ENCODE measurements at places on chromosomes 11 and 22.

DNA sequence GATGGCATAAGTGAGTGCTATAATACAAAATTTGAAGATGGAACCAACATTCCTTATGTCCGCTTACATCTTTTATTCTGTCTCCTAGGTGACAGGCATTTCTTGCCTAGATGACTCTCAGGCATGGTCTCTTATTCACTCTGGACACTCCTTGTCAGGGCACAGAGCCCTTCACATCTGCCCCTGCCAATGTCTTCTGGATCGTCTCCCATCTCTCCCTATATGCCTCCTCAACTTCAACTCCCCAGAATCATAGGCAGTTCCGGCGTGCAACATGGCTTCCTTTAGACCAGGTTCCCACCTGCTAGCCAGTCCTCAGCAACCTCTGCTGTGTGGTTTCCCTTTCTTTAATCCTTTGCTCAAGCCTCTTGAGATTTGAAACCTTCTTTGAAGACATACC lies 300.9 kb downstream of the TENM4 start:
- no peak for DNase-seq

- no peak for DNase-seq
Measured at GRCh38 chr11:122213171-122213570, 97.2 kb upstream of the BLID start.

GRCh38 chr11:69425895-69426544 lies 55.4 kb upstream of the LINC01488 start:
- no peak for DNase-seq

DNA sequence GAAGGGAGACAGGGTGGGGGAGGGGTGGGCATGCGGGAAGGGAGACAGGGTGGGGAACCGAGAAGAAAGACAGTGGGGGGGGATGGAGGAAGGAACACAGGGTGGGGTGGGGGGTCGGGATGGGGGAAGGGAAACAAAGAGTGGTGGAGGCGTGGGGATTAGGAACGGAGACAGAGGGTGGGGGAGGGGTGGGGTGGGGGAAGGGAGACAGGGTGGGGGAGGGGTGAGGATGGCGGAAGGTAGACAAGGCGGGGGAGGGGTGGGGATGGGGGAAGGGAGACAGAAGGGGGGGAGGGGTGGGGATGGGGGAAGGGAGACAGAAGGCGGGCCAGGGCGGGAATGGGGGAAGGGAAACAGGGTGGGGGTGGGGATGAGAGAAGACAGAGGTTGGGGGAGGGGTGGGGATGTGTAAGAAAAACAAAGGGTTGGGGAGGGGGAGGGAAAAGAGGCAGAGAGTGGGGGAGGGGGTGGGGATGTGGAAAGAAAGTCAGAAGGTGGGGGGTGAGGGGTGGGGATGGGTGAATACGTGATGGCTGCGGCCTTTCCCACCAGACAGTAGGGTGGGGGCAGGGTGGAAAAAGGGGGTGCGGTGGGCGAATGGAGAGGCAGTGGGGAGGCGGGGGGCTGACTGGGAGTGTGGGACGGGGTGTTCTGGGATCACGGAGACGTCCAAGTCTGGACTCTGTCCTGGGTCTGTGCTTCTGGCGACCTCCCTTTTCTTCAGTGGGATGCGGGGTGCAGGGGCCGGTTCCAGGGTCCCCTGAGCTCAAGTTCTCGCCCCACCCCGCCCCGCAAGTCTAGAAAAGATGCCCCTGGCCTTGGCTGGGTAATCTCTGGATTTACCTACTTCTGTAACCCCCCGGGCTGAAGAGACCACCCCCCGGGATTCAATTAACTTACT lies 744 bp downstream of the PRAME start:
- DNase-seq: no peak

- DNase-seq: no peak
Measured at GRCh38 chr11:95296165-95296564, 65.2 kb upstream of the SESN3 start.

GRCh38 chr22:42322562-42322926 lies 52.1 kb upstream of the TCF20 start:
- DNase-seq: no peak

DNA sequence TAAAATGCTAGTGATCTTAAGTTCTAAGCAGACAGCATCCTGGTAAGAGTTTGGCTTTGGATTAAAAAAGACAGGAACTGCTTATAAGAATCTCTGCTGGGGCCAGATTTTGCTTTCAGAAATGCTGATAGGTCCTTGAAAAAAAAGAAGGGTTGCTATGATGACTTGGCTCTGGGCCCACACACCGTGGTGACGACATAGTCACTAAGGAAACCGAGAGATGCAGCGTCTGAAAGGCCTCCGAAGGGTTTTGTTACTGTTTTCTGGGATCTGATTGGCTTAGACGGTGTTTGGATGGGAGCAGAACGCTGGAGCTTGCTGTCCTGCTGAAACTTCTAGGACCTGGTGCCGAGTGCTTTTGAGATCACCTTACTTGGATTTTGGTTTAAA lies 8.4 kb downstream of the FAM118A start:
- peak; percentile 73 for DNase-seq

- DNase-seq: no peak
Measured at GRCh38 chr22:19832476-19833108, 22.1 kb downstream of the GNB1L start.

GRCh38 chr11:69771466-69771865 lies 3.7 kb downstream of the FGF4 start:
- DNase-seq: no peak

DNA sequence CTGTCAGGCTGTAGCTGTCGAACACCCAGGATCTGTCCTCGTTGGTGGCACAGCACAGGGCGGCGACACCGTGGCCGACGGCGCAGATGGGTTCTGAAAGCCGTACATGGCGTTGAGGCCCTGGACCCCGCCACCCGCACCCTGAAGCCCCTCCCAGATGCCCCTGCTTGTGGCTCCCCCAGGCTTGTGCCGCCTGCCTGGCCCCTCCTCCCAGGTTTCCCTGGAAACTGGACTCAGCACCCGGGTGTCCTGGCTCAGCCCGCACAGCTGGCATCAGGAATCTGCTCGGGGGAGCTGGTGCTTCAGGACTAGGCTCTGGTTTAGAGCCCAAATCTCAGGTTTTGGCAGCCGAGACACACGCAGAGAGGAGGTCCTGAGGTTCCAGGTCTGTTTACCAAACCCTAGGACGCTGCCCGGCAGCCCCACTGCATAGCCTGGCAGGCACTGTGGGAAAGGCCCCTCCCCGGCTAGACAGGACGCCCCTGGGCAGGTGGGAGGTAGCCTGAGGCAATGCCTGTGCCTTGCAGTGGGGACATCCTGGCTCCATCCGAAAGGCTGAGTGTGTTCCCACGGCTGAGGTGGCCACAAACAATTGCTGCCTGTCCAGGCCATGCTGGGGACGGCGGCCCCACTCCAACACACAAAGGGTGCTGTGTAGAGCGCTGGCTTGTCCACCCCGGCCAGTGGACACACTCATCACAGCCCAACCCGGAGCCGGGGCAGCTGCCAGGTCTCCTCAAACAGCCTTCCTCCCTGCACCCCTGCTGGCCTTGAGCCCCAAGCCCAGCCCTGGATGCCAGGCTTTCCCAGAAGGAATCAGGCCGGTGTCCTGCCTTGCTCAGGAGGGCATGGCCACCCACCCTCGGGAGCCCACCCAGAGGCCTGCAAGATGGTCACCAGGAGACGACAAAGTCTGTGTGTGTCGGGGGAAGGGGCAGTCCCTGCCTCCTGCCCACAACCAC lies 4.6 kb downstream of the GATD1 start:
- no peak for DNase-seq

DNA sequence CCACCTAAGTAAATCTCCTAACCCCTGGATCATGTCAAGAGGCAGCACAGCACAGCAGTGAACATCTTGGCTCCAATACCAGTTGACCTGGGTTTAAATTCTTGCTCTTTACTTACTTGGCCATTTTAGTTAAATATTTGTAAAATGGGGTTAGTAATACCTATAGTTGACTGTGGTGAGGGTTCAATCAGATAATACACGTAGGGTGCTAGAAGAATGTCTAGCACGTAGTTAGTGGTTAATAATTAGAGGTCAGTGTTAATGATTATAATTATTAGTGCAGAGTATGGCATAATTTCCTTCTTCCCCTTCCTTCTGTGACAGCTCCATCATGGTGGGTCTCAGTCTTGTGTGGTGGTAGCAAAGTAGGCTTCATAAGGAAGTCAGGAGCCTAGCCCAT lies 520.8 kb downstream of the INSC start:
- DNase-seq: no peak

DNA sequence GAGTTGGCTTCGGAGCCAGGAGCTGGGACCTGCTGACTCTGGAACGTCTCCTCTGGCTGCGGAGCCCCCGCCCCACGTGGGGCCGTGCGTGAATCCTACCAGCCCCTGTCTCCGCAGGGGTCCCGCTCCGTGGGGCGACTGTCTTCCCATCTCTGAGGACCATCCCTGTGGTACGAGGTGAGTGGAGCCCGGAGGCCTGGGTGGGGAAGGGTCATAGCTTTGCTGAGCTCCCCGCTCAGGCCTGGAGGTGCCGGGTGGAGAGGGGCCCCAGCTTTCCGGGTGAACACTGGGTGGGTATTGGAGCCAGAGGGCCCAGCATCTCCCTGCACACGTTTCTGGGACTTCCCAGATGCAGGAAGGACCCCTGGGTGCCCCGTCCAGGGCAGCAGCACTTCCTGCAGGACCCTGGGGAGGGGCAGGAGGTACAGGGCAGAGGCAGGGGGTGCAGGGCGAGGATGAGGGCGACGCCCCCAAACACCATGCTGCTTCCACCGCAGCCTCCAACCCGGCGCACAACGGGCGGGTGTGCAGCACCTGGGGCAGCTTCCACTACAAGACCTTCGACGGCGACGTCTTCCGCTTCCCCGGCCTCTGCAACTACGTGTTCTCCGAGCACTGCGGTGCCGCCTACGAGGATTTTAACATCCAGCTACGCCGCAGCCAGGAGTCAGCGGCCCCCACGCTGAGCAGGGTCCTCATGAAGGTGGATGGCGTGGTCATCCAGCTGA lies 3.8 kb downstream of the MUC5AC start:
- DNase-seq: no peak

DNA sequence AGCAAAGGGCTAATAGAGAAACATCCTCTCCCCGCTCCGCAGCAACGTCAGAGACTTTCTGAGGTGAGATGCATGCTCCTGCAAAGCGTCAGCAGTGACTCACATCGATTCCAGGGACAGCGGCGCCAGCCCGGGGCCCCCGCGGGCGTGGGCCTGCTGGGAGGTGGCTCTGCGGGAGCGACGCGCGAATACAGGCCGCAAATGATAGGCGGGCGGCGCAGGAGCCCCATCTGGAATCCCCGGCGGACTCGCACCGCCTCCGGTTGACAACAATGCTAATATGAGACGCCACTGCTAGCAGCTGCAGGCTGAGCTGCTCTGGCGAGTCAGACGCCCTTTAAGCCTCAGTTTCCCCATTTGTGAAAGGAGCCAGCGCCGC lies 557 bp downstream of the RANGAP1 start:
- peak; percentile 37 for DNase-seq

DNA sequence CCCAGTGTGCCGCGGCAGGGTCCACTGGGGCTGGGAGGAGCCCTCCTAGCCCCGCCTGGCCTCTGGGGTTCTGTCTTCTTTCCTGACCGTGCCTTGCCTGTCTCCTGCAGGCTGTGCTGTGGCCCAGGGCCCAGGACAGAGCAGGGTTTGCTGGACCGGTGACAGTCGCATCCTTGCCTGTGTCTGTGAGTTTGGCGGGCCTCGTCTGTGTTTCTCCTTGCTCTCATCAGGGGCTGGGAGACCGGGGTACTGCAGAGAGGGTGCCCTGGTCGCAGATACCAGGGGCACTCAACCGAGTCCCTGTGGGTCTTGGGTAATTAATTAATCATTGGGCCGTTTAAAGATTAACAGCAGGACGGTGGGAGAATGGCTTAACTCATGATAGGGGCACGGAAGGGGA lies 29.9 kb downstream of the RPL3 start:
- DNase-seq: no peak

DNA sequence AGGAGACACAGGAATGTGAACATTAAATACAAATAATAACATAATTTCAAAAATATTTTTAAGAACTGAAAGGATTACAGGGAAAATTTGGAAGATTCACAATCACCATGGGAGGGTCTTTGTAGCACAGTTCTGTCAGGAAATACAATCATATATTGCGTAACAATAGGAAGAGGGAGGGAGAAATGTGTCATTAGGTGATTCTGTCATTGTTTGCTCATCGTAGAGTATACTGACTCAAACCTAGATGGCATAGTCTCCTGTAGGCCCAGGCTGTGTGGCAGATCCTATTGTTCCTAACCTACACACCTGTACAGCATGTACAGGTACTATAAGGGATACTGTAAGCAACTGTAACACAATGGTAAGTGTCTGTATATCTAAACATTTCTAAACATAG lies 330.4 kb downstream of the BRD1 start:
- no peak for DNase-seq

DNA sequence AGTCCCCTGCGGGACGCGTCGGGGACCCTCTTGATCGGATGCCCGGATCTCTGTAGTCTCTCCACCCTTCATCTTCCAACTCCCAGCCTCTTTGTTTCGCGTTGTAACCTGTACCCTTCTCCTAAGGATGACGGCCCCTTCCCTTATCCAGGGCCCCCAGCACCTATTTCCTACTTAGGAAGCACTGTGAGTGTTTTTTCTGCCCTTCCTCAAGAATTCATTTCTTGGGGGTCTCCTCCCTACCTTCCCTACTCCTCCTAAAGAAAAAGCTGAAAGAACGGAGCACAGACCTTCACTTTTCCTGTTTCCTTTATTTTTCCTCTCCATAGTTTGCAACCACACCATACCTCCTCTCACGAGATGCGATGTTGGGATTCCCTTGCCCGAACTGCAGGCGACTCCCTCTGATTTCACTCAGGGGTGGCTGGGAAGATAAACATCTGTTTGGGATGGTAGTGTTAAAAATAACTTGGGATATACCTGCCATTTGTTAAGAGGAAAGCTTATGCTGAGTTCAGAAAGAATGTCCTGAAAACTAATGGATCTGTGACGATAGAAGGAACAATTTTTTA lies 593 bp downstream of the FAM118B start:
- no peak for DNase-seq

DNA sequence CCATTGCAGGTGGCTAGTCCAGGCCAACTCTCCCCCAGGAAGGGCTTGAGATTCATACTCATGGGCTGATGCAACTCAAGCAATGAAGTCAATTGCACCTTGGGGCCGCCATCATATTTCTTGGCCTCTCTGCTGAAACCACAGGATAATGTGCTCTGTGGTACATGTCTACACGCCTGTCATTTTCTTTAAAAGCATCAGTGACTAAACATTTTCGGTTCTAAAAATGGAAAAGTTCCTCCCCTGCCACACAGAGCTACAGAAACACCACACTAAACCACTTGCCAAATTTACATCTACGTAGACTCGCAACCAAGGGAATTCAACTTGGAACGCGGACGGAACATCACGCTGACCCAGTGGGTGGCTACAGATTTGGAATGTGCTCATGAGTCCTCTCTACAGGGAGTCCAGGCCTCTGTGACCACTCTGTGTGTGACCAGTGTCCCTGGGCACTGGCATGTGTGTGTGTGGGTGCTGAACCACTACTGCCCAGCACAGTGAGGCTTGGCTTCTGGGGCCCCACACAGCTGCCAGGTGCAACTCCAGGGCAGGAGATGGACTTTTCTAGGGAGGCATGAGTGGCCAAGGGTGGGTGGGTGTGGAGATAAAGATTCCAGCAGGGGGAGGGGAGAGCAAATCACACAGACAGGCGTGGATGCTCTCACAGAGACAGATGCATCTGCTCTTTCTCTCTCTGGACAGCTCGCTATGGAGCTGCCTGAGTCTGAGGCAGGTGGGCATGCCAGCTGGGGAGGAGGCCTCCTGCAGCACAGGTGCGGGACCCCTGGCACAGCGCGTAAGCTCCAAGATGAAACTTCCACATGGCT lies 261.9 kb downstream of the CTTN start:
- DNase-seq: no peak
